NCI-H526 treated with DMSO at 0.1 percent for 48 hours (cell line): ENCODE measurements at places on chromosomes 11 and 22.

GRCh38 chr11:83773950-83774880, 488.0 kb upstream of the CCDC90B start:
- no peak for DNase-seq

GRCh38 chr11:78957476-78958245, 383.0 kb upstream of the NARS2 start:
- no peak for DNase-seq

GRCh38 chr11:128555606-128556005, 31.8 kb downstream of the ETS1 start:
- DNase-seq = no peak

GRCh38 chr11:111452817-111453552, 59.2 kb downstream of the BTG4 start:
- no peak for DNase-seq

GRCh38 chr11:79078999-79079398, 361.8 kb downstream of the TENM4 start:
- no peak for DNase-seq

DNA sequence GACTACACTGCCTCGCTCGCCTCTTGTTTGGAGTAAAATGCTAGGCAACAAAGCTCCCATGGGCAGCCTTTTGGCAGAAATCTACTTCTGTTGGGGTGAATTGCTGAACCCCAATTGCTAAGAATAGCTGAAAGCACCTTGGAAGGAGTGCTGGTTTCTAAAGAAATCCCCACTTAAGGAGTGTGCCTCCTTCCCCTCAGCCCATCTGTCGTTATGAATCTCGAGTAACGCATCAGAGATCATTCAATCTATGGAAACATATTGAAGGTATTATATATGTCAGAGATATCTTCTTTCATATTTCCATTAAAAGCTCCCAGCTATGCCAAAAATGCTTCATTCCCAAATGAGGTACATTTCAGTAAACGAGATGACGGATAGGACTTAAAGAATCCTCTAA, 229.6 kb upstream of the BLID start:
- no peak for DNase-seq

GRCh38 chr11:120646206-120646605, 134.7 kb downstream of the GRIK4 start:
- DNase-seq = no peak

GRCh38 chr11:126704096-126704495, 296.5 kb downstream of the KIRREL3 start:
- DNase-seq = peak; percentile 84

- no peak for DNase-seq
These were observed 5.5 kb upstream of the NFAM1 start for GRCh38 chr22:42437488-42438292.

- DNase-seq = no peak
These were observed 23.2 kb downstream of the NF2 start for GRCh38 chr22:29626497-29627195.

DNA sequence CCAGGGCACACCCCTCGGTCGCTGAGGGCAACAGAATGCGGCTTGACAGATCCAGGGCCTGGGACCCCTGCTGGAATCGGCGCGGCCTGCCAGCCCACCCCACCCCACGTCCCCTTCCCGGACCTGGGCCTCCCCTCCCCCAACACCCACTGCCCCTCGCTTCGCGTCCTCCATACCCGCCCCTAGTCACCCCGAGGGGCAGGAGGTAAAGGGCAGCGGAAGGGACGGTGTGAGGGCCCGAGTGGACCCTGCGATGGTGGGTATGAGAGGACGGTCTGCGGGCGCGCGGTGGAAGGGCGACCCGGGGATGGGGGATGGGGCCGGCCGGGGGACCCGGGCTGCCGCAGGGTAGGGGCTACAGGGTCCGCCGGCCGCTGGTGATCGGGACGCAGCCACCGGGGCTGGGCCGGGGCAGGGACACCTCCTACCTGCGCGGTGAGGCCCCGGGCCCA, 311 bp downstream of the APBB1 start:
- DNase-seq = no peak
